ENCODE measurements at places on chromosomes 4 and X.

- no peak for DNase-seq
Measured at GRCh38 chr4:18394656-18395055, 373.1 kb upstream of the LCORL start.

- DNase-seq: no peak
Measured at GRCh38 chr4:81030981-81031791, 678 bp downstream of the BMP3 start.

DNA sequence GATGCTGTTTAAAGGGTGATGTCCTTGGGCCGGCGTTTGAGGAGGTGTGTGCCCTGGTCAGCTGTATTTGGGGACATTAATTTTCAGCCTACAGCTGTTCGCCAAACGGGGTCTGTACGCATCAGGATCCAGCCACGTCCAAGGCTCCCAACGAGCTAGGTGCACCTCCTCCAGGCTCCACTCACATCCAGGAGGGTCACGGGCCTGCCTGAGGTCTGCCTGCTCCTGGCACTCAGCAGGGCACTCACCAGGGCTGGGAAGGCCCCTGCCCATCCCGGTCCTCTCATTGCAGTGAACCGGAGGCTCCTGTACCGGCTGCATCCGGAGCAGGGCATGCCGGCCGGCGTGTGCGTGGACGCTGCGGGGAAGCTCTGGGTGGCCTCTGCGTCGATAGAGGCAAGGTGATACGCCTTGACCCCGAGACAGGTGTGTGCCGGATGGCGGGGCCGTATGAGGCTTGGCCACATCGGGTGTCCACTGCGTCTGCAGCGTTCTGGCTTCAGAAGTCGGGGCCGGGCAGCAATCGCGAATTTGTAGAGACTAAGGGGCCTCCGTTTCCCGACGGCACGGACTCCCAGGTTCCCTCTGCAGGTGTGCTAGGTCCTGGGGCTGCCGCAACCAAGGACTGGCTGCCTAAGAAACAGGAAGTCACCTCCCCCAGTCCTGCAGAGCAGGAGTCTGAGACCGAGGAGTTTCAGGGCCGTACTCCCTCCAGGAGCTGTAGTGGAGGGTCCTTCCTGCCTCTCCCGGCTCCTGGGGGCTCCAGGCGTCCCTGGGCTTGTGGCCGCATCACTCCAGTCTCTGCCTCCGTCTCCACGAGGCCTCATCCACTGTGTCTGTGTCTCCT lies 27.5 kb upstream of the PLCXD1 start:
- no peak for DNase-seq

DNA sequence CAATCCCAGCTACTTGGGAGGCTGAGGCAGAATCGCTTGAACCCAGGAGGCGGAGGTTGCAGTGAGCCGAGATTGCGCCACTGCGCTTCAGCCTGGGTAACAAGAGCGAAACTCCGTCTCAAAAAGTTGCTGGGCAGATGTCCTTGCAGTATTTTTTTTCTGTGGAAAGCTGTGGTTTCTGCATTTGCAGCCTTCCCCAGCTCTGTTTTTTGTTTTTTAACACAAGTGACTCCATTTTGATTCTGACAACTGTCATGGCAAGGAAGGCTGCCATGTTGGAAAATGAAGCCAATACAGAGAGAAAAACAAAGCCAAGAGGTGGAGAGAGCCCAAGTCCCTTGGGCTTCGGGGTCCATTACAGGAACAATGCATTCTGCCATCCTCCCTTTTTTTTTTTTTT lies 11.7 kb upstream of the SLC10A3 start:
- no peak for DNase-seq

DNA sequence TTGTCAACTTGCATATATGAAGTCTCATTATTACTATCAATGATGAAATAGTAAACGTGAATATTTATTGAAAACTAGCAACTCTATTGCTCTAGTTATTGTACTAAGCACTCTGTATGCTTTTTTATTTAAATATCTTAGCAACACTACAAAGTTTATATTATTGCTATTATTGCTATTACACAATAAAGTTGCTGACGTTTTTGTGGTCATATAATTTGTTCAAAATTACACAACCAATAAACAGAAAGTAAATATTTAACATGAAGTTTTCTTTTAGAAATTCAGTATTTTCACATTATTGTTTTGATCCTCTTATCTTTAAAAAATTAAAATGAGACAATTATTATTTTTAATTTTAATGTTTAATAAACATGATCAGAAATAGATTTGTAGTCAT lies 1521.1 kb upstream of the PCDH7 start:
- DNase-seq: no peak

DNA sequence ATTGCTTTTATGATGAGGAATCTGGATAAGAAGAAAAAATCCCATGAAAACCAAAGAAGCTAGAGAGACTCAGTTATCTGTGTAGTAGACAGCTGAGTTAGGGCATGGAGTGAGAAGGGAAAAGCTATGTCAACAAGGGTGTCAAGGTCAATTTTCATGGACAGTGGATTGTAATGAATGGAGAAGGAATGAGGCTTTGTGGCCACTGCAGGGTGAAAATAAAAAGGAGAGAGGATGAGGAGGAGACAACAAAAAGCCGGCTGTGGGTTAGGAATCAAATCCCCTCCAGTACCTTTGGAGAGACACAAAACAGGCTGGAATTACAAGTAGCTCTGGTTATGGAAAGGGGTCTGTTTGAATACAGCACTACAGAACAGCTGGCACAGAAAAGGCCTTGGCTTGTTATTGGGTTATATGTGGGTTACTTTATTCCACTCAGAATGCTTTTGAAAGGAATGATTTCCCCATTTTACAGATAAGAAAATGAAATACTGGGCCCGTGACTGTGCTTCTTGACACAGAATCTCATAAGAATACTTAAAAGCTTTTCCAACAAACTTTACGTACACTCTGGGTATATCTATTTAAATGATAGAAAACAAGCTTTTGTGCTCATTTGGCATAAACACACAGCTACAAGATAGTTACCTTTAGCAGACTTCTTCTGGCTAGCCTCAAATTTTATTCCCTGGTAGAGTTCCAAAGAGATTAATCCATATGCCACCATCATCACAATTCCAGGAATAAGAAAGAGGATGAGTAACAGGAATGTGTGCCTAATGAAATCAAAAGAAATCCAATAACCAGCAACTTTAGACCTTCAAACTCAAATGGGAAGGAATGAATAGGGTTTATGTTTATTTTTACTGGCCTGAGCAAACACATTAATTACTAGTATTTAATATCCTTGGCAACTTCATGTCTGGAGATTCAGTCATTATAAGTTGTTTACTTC lies 7.5 kb downstream of the CCKAR start:
- no peak for DNase-seq

- no peak for DNase-seq
Measured at GRCh38 chrX:153877571-153878261, 8.3 kb downstream of the L1CAM start.

DNA sequence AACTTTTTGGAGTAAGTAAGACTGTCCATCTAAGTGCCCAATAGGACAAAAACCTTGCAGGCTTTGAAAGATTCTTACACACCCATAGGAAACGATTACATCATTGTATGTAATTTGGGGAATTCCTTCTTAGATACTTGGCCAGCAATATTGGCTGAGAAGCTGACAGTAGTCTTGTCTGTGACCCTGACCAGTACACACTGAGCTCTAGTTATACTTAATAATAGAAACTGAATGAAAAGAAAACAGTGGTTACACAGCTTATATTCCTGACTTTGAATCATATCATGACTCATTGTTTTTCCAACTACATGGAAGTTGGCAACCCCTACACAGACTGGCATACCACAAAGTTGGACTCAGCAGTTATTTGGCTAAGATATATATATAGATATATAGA lies 7.1 kb upstream of the TLR2 start:
- DNase-seq: no peak

- DNase-seq: no peak
Measured at GRCh38 chrX:41090568-41091238, 5.5 kb downstream of the USP9X start.

DNA sequence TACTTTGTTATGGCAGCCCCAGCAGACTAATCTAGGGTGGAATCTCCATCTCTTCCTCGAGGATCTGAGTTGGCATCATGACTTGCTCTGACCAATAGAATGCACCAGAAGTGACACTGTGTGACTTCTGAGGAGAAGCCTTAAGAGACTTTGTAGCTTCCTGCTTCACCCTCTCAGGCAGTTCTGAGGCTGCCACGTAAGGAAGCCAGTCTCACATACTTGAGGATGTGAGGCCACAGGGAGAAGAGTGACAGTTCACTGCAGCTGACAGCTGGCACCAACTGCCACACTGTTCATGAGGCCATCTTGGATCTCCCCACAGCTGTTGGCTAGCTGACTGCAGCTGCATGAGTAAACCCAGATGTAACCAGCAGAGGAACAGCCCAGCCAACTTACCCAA lies 29.3 kb upstream of the BCOR start:
- no peak for DNase-seq

- no peak for DNase-seq
Measured at GRCh38 chr4:61473306-61473705, 273.2 kb downstream of the ADGRL3 start.

- DNase-seq: no peak
Measured at GRCh38 chr4:54197926-54198325, 31.2 kb upstream of the PDGFRA start.

GRCh38 chr4:46392421-46392820 lies 2.5 kb upstream of the GABRA2 start:
- no peak for DNase-seq

DNA sequence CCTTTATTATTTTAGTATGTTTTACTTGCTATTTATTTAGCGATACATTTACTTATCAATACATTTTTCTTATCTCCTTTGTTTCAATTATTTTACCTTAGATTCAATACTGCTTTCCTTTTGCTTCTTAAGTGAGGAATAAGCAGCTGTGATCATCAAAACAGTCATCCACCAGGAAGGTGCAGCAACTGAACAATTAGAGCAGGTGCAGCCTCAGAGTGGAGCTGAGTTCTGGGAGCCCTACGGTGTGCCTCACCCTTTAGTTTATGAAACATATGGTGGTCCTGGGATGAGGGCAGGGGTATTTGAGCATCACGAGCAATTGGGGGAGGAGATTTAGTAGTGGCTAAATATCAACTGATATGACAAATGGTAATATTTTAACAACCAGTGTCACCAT lies 111.0 kb downstream of the FRYL start:
- DNase-seq: no peak

DNA sequence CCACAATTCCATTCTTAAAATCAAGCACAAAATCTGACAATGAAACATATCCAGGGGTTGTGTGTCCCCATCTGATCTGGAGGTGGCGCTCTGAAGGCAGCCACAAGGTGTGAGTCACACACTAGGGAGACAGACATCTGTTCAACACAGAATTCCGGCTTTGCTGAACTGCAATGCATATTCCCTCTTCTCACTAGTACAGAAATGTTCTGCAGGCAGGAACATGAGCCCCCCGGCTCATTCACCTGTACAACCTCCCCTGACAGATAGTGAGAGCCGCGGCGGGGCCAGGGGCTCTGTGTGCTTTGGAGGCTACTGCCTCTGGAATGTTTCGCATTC lies 41.9 kb downstream of the WDR1 start:
- no peak for DNase-seq

All from stimulated activated CD8-positive, alpha-beta memory T cell treated with anti-CD3 and anti-CD28 coated beads, Interleukin-7, amount 100 ng/mL, for 1 hour (primary cell).